ENCODE measurements at places on chromosomes 16 and 17.

DNA sequence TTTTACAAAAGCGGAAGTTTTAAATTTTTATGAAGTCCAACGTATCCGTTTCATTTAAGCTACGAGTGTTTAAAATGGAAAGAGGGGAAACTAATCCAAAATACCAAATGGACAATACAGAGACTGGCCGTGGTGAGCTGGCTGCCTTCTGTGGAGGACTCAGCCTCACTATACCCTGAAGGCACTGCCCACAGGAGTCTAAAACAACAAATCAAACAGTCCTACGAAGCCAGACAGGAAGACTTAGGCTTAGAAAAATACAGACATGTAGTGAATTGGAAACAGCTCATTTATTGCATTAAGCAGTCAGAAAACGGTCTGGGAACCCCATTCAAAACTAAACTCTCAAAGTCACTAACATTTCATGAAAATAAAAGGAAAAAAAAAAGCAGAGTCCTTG, 75.1 kb downstream of the CYTH1 start:
- no peaks in the 10 kb centered on the region for H3K36me3 ChIP-seq
- H3K27ac ChIP-seq, result no peak overlapping the region
- no peak for DNase-seq
- H3K4me3 ChIP-seq, result no peak overlapping the region
- H3K27me3 ChIP-seq, result no peaks in the 10 kb centered on the region

GRCh38 chr17:2004435-2004952, 20.6 kb downstream of the RTN4RL1 start:
- H3K36me3 ChIP-seq, result no peaks in the 10 kb centered on the region
- H3K4me3 ChIP-seq, result no peak overlapping the region
- H3K27me3 ChIP-seq, result no peaks in the 10 kb centered on the region
- DNase-seq, result peak; percentile 91
- H3K27ac ChIP-seq, result peak overlapping the region; percentile 44
- peaks cover 49% of the 10 kb centered on the region for H3K4me1 ChIP-seq

DNA sequence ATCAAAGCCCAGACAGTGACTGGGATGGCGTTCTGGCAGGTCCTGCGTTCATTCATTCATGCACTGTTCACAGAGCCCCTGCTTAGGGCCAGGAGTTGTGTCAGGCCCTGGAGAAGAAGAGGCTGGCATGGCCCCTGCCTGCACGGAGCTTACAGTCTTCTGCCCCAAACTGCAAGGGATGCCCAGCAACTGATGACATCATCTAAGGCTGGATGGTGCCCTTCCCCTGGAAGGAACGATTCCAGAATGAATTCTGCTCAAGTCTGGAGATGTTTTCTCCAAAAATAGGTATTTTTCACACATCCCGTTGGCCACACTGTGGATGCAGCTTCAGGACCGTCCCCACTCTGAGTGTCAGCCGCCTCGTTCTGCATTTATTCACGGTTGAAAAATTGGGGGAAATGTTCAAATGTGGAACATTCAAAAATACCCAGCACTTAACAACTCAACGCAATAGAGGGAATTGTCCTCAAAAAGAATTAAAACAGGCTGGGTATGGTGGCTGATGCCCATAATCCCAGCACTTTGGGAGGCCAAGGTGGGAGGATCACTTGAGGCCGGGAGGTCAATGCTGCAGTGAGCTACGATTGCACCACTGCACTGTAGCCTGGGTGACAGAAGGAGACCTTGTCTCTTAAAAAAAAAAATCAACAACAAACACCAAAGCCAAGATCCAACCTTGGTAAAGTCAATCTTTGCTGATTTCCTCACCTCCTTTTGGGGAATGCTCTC, 23.8 kb upstream of the CACNG5 start:
- no peak for DNase-seq
- H3K36me3 ChIP-seq, result no peaks in the 10 kb centered on the region
- H3K27me3 ChIP-seq, result no peaks in the 10 kb centered on the region
- H3K27ac ChIP-seq, result no peak overlapping the region
- no peaks in the 10 kb centered on the region for H3K4me1 ChIP-seq
- H3K4me3 ChIP-seq, result no peak overlapping the region

- peaks cover 13% of the 10 kb centered on the region for H3K4me1 ChIP-seq
- no peaks in the 10 kb centered on the region for H3K36me3 ChIP-seq
- H3K27ac ChIP-seq, result no peak overlapping the region
- no peaks in the 10 kb centered on the region for H3K27me3 ChIP-seq
Measured at GRCh38 chr17:6710317-6710716, 2.9 kb downstream of the SLC13A5 start.

- H3K4me1 ChIP-seq, result peaks cover 49% of the 10 kb centered on the region
- no peaks in the 10 kb centered on the region for H3K27me3 ChIP-seq
- peak overlapping the region; percentile 81 for H3K27ac ChIP-seq
- DNase-seq, result peak; percentile 55
- H3K4me3 ChIP-seq, result no peak overlapping the region
- no peaks in the 10 kb centered on the region for H3K36me3 ChIP-seq
Measured at GRCh38 chr17:45127548-45128300, 4.6 kb downstream of the PLCD3 start.

DNA sequence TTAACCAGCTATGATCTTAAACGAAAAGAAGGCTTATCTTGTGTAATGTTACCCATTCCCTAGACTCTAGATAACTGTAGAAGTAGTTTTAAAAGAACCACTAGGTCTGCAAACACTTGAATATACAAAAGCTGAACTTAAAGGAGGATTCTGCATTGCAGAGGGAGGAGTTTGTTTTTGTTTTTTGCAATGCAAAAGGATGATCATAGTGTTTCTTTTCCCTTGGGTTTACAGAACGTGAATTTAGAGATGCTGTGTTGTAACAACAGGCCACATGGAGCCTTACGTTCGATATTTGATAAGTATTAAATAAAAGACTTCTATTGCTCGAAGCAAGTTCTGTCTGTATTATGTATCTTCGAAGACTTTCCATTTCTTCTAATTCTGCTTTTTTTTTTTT, 77.6 kb downstream of the CHD9 start:
- no peaks in the 10 kb centered on the region for H3K27me3 ChIP-seq
- H3K36me3 ChIP-seq, result no peaks in the 10 kb centered on the region
- no peak overlapping the region for H3K27ac ChIP-seq
- no peak overlapping the region for H3K4me3 ChIP-seq

DNA sequence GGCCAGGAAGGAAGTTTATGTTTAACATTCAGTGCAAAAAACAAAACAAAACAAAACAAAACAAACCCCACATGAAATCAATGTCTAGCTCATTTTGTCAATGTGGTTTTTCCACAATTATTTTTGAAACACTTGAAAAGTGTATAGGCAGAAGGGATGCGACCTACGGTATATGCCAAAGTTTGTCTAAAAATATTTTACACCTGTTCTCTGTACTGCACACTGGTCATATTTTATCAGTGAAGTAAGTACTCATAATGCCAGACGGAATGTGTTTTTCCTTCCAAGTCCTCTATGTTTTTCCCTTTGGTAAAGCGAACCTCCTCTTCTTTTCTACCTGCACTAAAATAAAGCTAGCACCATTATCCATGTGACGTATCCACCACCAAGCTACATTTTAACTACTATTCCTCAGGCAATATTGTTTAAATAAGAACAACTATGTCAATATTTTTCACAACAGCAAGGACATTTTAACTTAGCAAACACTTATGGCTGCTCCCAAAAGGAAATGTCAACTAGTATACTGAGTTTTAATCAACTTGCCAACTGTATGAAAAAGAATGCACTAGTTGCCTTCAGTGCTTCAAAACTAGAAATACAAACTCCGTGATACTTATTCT, 10.3 kb downstream of the TOB1 start:
- no peaks in the 10 kb centered on the region for H3K4me1 ChIP-seq
- H3K4me3 ChIP-seq, result no peak overlapping the region
- H3K27me3 ChIP-seq, result no peaks in the 10 kb centered on the region
- H3K36me3 ChIP-seq, result no peaks in the 10 kb centered on the region
- no peak for DNase-seq
- H3K27ac ChIP-seq, result no peak overlapping the region

DNA sequence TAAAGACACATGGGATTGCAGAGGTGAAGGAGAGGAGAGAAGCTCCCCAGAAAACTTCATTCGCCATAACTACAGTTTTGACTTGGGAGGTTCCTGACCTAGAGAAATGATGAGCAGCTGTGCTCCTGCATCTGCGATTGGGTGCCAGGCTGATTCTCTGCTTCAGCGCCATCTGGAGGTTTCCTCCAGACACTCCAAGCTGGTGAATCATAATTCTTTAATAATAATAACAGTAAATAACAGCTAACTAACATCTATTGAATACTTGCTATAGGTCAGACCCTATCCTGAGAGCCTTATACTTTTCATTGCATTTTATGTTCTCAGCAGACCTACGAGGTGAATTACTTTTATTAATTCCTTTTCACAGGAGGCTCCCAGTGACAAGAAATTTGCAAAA, 575.8 kb downstream of the TOX3 start:
- H3K4me3 ChIP-seq, result no peak overlapping the region
- H3K36me3 ChIP-seq, result no peaks in the 10 kb centered on the region
- no peak overlapping the region for H3K27ac ChIP-seq
- no peaks in the 10 kb centered on the region for H3K27me3 ChIP-seq
- H3K4me1 ChIP-seq, result no peaks in the 10 kb centered on the region

DNA sequence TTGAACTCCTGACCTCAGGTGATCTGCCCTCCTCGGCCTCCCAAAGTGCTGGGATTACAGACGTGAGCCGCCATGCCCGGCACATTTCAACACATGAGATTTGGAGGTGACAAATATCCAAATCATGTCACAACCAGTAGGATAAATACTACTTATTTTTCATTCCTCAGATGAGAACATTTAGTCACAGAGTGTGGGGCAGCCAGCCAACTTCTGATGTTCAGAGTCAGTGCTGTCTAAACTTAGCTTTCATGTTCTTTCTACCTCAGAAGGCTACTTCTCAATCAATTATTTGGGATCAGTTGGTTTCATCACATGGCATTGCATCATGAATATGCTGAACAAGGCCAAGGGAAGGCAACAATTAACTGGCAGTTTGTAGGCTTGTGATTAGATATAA, 134.5 kb downstream of the CDH13 start:
- H3K27ac ChIP-seq, result no peak overlapping the region
- H3K27me3 ChIP-seq, result no peaks in the 10 kb centered on the region
- peak; percentile 70 for DNase-seq
- no peaks in the 10 kb centered on the region for H3K4me1 ChIP-seq
- H3K36me3 ChIP-seq, result no peaks in the 10 kb centered on the region

DNA sequence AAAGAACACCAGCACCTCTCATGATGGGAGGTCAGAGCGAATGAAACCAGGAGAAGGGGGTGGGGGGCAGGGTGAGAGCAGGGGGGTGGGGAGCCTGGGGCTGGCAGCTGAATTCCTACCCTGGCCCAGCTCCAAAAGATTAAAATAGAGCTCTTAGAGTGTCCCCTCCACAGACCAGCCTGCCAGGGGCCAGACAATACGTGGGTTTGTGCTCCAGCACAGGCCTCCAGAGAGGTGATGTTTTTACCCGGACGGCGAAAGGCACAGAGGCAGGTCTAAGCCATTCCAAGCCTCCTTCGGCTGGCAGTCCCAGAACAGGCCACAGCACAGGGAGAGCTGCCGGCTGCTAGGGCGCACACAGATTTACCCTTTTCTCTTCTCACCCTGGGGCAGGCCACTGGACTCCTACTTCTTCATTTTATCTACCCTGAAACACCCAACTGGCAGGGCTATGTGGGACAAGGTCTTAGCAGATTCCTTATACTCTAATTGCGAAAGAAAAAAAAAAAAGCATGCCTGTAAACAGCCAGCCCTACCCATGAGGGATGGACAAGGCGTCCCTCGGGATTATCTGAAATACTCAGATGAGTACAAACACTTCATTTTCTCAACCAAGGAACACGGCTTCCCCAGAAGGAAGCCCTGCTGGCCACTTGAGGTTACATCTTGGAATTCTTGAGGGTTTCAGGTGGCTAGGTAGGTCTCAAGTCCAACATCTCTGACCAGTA, 71.9 kb upstream of the NOG start:
- no peak overlapping the region for H3K4me3 ChIP-seq
- no peaks in the 10 kb centered on the region for H3K4me1 ChIP-seq
- no peaks in the 10 kb centered on the region for H3K27me3 ChIP-seq
- no peak for DNase-seq

DNA sequence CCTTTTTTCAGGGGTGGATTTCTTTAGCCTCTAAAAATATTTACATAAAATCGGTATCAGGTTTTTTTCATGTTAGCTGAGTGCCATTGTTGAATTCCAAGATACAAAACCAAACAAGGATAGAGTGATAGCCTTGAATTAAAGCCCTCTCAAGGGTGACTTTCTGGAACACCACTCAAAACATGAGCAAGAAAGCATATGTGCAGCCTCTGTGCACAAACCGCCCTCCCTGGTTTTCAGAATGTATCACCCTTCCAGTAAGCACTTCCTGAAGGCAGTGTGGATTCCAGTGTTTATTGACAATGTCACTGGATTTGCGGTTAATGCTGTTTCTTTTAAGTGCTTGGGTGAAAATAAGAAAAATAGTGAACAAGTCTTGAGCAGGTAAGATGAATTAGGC, 597.7 kb downstream of the TMEM114 start:
- no peaks in the 10 kb centered on the region for H3K27me3 ChIP-seq
- no peaks in the 10 kb centered on the region for H3K4me1 ChIP-seq
- H3K36me3 ChIP-seq, result no peaks in the 10 kb centered on the region
- H3K4me3 ChIP-seq, result no peak overlapping the region

GRCh38 chr17:71188811-71189492, 931.9 kb upstream of the SOX9 start:
- no peaks in the 10 kb centered on the region for H3K27me3 ChIP-seq
- no peaks in the 10 kb centered on the region for H3K4me1 ChIP-seq
- no peaks in the 10 kb centered on the region for H3K36me3 ChIP-seq
- H3K27ac ChIP-seq, result no peak overlapping the region

DNA sequence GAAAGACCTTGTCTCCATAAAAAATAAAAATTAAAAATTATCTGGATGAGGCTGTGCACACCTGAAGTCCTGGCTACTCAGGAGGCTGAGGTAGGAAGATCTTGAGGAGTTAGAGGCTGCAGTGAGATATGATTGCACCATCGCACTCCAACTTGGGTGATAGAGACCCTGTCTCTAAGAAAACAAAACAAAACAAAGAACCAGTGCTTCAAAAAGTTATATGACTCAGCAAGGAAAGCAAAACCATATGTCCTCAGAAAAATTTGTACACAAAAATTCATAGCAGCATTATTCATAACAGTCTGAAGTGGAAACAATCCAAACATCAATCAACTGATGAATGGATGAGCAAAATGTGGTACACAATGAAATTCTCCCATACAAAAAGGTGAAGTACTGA, 48.9 kb downstream of the SLFN5 start:
- H3K27me3 ChIP-seq, result no peaks in the 10 kb centered on the region
- no peaks in the 10 kb centered on the region for H3K4me1 ChIP-seq
- no peak overlapping the region for H3K27ac ChIP-seq
- no peak overlapping the region for H3K4me3 ChIP-seq
